ENCODE measurements at places on chromosomes 3 and 15.

DNA sequence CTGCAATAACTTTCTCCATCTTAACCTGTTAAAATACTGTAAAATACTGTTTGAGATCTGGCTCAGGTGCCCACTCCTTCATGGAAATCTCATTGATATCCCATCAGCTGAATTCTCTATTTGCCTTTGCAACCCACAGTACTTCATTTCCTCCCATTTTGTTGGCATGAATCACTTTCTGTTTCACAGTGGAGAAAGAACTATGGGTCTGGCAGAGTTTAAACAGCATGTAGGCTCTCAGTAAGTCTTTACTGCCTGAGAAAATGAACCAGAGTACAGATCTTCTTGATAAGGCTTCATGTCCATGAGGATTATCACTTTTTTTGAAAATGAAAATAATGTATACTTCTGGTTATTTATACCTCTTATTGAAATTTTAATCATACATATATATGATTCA, 245.9 kb downstream of the NAALADL2 start:
- DNase-seq = no peak

DNA sequence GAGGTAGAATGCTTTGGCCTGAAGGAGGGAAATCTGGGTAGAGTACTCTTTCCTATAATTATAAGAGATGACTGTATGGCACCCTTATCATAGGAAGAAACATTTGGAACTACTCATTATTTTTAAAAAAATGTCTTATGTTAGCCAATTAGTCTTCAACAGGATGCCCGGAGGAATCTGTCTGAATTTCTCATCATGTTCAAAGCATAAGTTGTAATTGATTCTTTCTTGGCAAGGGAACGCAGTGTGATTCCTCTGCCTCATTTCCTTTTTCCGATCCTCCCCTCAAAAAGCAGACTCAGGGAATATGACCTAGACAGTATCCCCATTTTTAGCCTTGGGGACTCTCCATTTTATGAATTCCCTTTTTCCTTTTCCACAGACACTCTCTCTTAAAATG, 165.1 kb downstream of the IL5RA start:
- DNase-seq = no peak

DNA sequence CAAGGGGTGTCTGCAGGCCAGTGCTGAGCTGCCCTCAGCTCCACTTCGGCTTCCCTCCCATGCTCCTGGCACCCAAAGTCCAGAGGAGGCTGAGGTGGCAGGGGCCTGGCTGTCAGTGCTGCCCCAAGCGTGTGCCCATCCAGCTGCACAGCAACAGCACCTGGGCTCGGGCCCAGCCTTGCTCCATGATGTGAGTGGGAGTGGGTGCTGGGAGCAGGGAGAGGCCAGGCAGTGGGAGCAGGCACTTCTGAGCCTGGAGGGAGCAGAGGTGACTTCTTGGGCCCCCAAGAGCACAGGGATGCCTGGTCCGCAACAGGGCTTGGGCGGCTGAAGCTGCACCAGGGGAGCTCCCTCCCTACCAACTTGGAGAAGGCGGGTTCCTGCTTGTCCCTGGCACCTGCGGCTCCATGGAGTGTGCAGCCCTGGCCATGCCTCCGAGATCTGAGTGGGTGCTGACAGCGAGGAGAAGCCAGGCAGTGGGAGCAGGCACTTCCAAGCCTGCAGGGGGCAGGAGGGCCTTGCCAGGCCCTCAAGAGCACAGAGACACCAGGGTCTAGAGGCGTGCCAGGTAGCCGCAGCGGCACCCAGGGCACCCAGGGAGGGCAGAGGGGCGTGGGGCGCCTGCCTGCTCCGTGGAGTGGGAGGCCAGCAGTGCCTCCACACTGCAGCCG, 366.7 kb upstream of the SGO1 start:
- no peak for DNase-seq

- DNase-seq = no peak
These were observed 44.1 kb downstream of the LIPC start for GRCh38 chr15:58475573-58476524.

- DNase-seq = no peak
These were observed 31.8 kb downstream of the TTC14 start for GRCh38 chr3:180633722-180634121.

DNA sequence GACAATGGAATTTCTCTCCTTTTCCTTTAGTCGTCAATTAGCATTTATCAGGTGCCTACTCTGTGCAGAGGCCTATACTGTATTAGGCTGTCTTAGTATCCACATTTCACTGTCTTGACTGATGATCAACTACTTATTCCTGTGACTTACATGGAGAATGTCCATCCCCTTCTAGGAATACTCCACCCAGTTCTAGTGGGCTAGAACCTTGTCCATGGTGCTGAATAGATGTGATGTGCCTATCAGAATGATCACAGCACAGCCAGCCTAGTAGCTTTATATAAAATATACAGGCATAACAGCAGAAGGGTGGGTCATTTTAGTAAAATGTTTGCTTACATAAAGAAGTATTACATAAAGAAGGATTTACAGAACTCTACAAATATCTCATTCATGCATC, 621.4 kb downstream of the PDCD6IP start:
- DNase-seq = peak; percentile 13

DNA sequence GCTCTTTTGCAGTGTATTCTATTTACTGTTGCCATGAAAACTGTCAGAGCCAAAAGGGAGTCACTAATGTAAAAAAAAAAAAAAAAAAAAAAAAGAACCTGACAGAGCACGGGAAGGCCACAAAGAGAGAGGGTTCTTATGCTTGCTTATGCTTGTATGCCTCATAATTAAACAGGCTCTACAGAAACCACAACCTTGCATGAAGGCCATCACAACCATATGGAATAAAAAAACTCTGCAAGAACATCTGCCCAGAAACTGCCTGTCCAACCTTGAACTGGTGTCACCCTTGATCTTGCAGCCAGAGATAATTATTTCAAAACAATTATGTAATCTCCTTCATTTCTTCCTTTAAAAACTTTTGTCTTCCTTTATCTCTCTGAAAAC, 50.1 kb downstream of the CFAP20DC start:
- DNase-seq = no peak

DNA sequence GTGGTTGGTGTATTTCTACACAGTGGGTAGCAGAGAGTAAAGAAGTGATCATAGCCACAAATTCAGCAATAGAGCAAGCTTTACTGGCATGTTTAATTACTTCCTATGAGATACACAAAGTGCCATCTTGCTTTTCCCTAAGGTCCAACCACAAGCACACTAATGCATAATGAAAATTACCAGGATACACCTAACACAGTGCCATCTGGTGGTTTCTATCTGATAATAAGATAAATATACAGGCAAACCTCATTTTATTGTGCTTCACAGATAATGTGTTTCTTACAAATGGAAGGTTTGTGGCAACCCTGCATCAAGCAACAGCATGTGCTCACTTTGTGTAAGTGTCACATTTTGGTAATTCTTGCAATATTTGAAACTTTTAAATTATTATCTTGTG, 223.0 kb downstream of the NSUN3 start:
- no peak for DNase-seq

DNA sequence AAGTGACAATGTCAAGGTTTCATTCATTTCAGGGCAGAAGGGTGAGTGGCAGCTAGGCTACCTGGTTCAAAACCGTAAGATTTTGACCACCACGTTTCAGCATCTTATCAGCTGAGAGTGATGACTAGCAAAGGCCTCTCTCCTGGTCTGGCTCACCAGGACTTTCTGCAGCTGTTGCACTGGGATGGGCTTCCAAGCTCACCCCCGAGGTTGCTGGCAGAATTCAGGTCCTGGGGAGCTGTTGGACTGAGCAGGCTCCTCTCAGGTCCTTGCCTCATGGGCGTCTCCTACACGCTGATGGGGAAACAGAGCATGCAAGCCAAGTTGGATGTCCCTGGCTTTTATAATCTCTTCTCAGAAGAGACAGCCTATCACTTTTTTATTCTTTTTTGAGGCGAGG, 88.8 kb upstream of the RNU6-1 start:
- DNase-seq = no peak

GRCh38 chr3:77028005-77028404, 11.9 kb upstream of the ROBO2 start:
- no peak for DNase-seq
